ENCODE measurements at places on chromosomes 2 and 18. TPM values are rescaled to one million over a fixed set of nuclear protein-coding genes. Genes with fewer than 3 reads are reported as not detected.

Gene IL36A
- not detected for total RNA-seq

Gene TMEFF2
- total RNA-seq: 2.8 TPM

Gene RBKS
- total RNA-seq: 2.5 TPM

Gene B3GNT7
- total RNA-seq: 0.33 TPM

Gene C1QL2
- total RNA-seq: not detected

Gene OTX1
- 0.29 TPM for total RNA-seq

Gene PSD4
- 1.6 TPM for total RNA-seq

Gene PDCD1
- total RNA-seq: not detected

Gene OTOS
- total RNA-seq: 1.2 TPM

Gene CHRNG
- total RNA-seq: not detected

Gene ALMS1
- total RNA-seq: 17.0 TPM

Measured in smooth muscle cell of trachea (primary cell).